ENCODE measurements at places on chromosomes 1 and 21.

GRCh38 chr1:180933141-180933540, 20.4 kb downstream of the KIAA1614 start:
- DNase-seq, result peak; percentile 8

DNA sequence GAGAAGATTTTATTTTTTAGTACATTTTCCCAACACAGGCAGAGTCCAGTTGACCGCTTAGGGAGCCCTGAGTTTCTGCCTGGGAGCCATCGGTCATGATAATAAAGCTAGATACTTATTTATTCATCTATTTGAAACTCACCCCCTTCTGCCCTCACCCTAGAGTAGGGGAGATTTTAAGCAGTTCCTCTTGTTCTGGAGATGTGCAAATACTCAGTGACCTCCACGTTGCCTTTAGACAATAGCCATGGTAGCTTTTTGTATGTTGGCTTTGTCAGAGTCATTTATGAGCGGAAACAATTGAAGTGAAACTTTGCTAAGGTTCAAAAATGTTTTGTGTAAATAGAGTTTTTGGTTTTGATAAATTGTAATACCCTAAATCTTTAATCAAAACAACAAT, 45.7 kb upstream of the PLPPR4 start:
- DNase-seq, result no peak

DNA sequence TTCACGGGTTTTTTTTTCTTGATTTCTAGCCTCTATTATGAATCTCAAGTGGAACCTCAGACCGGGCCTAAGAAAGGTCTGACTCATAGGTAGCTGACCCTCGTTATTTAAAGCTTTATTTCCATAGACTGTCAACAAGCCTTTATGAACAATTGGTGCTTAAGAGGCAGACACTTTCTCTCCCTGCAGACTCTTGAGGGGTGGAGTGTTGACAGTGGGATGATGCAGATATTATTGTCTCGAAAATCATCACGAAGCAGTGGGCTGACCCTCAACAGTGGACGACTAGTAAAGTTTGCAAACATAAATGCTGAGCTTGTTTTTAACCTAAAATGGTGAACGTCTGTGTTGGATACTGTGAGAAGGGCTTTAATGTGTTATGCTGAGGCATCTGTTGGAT, 1.8 kb downstream of the SFT2D2 start:
- no peak for DNase-seq

GRCh38 chr1:240484804-240485443, 127.0 kb downstream of the GREM2 start:
- DNase-seq, result peak; percentile 27

GRCh38 chr1:1069711-1070676, 4.1 kb downstream of the RNF223 start:
- no peak for DNase-seq

DNA sequence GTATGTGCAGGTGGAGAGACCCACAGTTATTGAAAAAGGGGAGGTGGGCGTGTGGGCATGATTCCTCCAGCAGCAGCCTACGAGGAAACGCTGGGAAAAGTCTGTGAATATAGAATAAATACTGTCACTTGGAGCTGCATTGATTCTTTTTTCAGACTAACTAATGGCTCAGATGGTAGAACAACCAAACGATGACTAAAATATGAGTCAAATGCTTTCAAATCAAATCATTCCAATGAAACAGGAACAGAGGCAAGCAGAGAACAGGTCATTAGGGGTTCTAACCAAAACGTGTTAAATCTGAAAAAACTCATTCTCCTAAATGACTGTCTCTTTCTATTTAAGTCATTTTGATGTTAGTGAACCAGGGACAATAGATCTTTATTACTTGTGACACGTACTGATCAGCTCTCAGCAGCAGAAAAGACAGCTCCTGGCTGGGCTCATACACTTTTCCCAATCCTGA, 35.1 kb upstream of the SEC16B start:
- DNase-seq, result no peak

- no peak for DNase-seq
These were observed 44.0 kb downstream of the ATP6V1G3 start for GRCh38 chr1:198496216-198497143.

DNA sequence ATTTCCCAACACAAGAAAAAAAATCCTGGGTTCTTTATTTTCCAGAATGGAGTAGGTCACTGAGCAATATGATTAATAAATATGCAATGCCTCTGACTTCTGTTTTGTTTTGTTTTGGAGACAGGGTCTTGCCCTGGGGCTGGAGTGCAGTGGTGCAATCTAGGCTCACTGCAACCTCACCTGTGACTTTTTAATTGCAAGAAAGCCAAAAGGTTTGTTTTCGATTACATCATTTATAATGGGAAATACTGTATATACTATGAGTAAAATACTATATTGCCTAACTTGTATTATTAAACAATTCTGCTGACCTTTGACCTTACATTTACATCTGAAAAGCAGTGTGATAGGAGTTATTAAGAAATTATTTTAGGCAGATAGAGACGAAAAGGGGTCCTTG, 11.6 kb upstream of the CD46 start:
- DNase-seq, result no peak

GRCh38 chr21:44749116-44749758, 37.9 kb upstream of the TSPEAR start:
- no peak for DNase-seq

- DNase-seq, result no peak
These were observed 10.5 kb upstream of the RPTN start for GRCh38 chr1:152169366-152170025.

DNA sequence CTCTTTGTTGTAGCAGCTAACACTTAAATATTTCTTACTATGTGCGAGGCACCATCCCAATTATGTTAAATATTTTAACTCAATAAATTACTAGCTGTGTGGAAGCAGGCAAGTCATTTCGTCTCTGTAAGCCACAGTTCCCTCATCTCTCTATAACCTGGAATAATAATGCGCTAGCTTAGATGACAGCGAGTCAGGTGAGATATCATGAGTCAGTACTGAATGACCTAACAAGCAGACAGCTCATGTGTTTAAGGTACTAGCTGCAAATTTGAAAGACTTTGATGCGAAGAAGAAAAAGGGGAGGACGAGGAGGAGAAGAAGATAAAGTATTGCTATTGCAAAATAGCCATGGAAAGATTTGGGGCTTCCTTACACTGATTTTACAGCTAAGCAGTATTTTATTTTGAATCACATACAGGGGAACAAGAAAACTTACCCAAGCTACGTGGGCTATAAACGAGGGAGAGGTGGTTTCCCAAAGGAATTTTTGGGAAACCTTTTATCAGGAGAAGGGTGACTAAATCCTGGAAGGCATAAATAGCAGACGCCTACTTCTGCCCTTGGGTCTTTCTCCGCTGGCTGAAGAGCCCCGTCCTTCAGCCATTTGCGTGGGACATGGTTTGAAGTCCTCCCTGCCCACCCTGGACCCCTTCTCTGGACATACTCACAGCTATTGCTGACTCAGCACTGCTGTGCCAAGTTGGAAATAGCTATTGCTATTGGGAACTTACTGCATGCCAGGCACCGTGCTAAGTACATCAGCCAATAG, 8.9 kb downstream of the CITED4 start:
- DNase-seq, result no peak

DNA sequence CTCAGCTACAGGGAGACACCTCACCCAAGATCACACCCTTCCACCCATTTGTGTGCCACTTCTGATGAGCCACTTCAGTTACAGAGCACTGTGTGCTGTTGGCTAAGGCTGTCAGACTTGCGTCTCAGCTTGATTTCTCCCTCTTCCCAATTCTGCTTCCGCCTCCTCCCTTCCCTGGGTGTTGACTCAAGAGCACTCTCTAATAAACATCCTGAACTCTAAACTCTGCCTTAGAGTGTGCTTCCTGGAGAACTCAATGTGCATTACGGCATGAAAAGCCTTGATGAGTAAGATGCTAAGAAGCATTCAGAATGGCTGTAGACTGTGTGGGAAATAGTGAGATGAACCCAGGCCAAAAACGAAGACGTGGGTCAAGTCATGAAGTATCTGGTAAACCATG, 54.9 kb upstream of the S1PR1 start:
- no peak for DNase-seq

DNA sequence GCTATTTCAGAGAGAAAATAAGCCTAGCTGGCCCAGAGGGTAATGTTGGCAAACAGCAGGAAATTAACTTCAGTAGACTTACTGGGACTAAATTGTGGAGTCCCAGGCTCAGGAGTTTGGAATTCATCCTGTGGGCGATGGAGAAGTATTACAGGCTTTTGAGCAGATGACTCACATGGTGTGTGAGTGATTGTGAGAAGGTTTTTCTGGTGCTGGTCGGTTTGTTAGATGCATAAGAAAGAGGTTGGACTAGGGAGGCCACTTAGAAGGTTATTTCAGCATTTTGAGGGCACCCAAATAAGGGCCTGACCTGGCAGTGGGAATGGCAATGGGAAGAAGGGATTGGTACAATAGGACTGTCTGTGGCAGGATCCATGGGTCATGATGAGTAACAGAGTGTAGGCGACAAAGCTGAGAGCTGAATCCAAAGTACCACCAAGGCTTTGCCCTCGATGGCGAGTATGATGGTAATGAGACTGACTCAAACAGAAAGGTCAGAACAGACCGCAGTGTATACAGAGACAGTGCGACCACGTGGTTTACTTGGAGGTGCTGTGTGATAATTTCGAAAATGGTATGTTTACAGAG, 69.2 kb upstream of the KIF26B start:
- DNase-seq, result no peak

GRCh38 chr1:11748294-11749202, 12.6 kb downstream of the AGTRAP start:
- no peak for DNase-seq

- DNase-seq, result no peak
These were observed 65.6 kb downstream of the RGL1 start for GRCh38 chr1:183870351-183871077.

GRCh38 chr1:242454262-242455051, 70.0 kb downstream of the PLD5 start:
- DNase-seq, result peak; percentile 38

- DNase-seq, result no peak
These were observed 29.5 kb downstream of the DRAM2 start for GRCh38 chr1:111110197-111110899.

DNA sequence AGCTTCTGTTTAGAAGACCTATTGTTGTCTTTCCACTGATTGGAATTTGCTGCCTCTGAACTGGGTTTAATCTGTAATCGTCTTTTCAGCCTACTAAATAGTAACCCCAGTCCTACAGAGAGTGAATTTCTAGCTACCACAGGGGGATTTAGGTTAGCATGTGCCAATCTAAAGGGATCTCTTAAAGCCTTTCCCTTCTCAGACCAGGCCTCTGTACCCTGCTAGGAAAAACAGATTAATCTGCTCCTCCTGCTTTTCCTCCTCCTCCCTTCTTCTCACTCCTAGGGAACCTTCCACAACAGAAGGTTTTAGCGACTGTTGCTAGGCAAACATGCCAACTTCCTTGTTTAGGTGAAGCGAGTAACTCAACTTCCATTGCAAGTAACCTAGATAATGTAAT, 1.3 kb upstream of the RC3H1 start:
- DNase-seq, result peak; percentile 60

DNA sequence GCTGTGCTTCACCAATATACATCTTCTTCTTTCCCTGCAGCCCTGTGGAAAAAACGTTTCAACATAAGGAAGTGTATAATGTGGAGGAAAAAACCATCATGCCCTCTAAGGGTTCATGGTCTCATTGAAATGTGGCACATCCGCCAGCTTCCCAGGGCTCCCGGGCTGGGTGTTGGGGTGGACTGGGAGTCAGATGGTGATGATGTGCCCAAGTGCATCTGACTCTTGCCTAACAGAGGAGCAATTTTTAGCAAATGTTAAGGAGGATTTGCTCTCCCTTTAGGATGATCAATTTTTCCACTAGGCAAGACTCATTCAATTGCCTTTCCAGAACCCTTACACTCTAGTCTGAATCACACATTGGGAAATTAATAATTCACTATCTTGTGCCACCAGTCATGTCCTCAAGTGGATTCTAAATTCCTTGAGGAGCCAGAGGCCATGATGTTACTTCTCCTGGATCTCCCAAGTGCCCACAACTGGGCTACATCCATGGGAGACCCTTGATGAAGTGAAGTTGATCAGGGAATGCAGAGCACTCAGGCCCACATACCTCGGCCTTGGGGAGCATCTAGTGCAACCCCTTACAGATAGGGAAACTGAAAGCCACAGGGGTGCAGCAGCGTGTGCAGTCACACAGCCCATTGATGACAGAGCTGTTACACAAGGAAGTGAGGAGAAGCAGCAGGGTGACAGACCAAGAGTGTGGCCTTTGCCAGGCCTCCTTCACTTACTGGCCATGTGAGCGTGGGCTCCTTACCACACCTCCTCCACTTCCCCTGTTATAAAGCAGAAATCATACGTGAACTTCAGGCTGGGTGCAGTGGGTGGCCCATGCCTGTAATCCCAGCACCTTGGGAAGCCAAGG, 100.0 kb upstream of the SLC44A3 start:
- no peak for DNase-seq

DNA sequence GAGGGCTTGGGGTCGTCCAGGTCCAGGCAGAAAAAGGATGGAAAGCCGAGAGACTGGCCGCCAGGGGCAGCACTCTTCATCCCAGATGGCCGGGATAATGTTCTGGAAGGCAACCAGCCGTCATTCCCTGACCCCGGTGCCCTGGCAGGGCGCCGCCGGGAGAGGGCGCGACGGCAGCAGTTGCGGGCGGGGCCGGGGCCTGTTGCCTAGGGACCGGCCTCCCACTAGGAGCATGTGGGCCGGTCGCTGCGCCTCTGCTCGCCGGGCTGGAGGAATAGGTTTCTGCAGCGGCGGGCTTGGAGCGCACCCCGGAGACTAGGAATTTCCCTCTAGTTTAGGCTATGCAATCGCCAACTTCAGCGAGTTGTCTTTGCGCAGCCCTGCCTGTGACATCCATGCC, 11.0 kb downstream of the DMRTB1 start:
- DNase-seq, result no peak

GRCh38 chr1:39268112-39268581, 63.7 kb downstream of the MACF1 start:
- peak; percentile 58 for DNase-seq

- no peak for DNase-seq
These were observed 4.5 kb upstream of the NPHP4 start for GRCh38 chr1:5996641-5997270.

DNA sequence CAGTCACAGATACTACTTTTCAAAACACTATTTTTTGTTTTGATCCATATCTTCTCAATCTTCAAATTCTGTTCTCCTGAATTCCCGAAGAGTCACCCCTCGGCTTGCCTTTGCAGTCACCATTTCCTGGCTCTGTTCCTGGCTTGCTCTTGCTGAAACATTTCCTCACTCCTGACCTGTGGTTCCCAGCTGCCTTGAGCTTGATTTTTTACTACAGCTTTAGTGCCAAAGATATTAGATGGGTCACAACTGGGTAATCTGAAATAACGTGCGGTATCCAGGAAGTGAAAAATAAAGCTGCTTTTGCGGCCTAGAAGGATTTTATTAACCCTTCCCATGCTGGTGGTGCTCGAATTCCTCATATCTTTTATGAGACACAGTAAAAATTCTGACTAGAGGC, 318.8 kb downstream of the PCP4 start:
- DNase-seq, result no peak

GRCh38 chr1:216113181-216113580, 310.1 kb downstream of the USH2A start:
- no peak for DNase-seq

Measured in OCI-M1 (cell line).